Adrenal gland (tissue), 19 donors: ENCODE measurements at places on chromosomes 1 and 21.

- no peak for DNase-seq
These were observed 714 bp upstream of the ST6GALNAC5 start for GRCh38 chr1:76866566-76866965.

DNA sequence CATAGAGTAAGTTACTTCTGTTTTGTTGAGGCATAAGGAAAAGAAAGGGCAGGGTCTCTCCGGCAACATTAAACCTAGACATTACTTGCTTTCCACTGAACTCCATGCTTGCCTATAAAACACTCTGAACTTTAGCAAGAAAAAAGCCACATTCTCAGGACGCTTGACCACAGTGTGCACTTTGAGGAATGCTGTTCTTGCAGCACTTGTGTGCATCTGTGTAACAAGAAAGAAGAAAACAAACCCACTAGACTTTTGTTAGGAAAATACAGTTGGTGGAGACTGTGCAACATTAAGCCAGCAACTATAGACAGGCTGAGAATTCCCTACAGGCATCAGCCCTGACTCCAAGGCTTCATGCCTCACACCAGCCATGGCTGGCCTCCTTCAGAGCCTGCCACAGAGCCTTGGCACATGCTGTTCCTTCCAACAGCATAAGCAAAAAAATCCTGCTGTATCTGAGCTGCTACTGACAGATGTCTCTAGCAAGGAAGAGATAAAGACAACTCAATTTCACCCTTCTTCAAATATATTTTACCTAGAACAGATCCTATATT lies 5.8 kb downstream of the PDZK1 start:
- DNase-seq, result no peak

DNA sequence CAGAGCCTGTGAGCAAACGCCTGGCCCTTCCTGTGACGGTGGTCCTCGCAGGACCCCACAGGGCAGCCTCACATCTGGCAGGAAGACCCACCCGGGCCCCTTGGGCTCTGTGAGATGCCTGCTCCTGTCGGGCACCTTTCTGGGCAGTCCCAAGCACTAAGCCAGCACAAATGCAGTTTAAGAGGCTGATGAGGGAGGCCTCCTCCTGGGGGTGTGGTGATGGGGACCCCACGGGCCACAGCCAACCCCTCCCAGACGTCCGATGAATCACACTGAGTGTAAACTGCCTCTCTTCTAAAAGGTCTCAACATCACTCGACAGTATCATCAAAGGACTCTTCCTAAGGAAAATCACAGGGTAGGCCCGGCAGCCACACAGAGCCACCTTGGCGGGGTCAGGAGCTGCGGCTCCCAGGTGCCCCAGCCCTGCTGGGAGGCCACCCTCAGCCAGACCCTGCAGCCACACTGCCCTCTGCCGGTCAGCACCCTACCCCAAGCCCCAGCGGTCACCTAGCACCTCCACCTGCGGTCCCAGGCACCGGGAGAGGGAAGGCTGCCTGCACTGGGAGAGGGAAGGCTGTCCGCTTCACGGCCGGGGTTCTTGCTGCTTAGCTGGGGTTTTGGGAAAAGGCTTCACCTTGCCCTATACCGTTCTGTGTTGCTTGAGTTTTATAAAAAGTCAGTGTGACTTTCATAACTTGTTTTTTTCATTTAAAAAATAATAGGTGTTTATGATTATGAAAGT lies 3.9 kb upstream of the PRKCZ start:
- peak; percentile 77 for DNase-seq

GRCh38 chr1:234612352-234613127 lies 2.6 kb upstream of the IRF2BP2 start:
- peak; percentile 95 for DNase-seq

- no peak for DNase-seq
These were observed 187.4 kb upstream of the ATP1B1 start for GRCh38 chr1:168918860-168919741.

DNA sequence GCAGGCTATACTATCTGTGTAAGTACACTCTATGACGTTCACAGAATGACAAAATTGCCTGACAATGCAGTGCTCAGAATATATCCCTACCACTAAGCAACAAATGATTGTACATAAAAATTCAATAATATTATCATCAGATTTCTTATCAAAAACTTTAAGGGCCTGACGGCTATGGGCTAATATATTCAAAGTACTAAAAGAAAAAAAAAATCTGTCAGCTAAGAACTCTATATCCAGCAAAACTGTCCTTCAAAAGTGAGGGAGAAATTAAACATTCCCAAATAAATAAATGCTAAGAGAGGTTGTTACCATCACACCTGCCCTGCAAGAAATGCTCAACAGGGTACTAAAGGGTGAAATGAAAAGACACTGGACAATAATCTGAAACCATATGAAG lies 127.3 kb downstream of the TM2D1 start:
- no peak for DNase-seq

DNA sequence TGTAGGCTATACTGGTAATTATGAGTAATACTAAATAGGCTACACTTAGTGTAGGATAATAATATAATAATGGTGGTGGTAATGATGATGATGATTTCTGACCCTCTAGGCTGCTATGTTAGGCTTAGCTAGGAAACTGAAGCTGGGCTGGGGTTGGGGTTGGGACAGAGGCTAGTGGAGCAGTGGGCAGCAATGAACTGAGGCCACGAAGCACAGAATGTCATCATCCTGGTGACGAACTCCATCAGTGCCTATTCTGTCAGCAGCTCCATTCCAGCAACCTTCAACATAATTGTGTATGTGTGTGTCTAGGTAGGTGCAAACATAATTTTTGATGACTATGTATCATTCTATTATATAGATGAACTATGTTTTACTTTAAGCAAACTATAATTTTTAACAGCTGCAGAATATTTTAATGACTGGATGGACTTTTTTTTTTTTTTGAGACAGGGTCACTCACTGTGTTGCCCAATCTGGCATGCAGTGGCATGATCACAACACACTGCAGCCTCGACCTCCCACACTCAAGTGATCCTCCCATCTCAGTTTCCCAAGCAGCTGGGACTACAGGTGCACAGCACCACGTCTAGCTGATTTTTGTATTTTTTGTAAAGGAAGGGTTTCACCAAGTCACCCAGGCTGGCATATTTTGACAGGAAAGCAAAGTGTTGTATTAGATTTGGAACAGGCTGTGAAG lies 12.9 kb upstream of the CLIC4 start:
- no peak for DNase-seq
